ENCODE measurements at places on chromosomes 1 and 21.
A peak's percentile ranks its signal among the peaks of the same experiment; 100 is the strongest.

DNA sequence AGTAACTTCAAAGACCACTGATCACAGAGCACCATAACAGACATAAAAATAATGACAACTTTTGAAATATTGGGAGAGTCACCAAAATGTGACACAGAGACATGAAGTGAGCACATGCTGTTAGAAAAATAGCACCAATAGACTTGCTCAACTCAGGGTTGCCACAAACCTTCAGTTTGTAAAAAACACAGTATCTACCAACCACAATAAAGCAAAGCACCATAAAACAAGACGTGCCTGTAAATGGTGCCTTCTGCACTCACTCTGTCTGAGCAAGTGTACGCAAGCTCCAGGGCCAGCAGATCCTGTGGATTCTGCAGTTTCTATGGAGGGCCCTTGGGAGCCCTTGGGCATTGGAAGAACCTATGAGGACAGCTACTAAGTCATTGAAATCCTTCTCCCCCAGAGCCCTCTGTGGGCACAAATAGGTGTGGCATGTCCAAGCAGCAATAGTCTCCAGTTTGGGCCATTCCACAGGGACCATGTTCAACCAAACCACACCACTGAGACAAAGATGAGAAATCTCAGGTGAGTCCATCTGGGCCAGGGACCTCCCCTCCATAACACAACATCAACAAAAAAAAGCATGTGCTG, 116.9 kb upstream of the RAB4A start:
- DNase-seq, result no peak

- peak; percentile 37 for DNase-seq
Observed at GRCh38 chr21:29499734-29500343, 201.1 kb downstream of the BACH1 start.

DNA sequence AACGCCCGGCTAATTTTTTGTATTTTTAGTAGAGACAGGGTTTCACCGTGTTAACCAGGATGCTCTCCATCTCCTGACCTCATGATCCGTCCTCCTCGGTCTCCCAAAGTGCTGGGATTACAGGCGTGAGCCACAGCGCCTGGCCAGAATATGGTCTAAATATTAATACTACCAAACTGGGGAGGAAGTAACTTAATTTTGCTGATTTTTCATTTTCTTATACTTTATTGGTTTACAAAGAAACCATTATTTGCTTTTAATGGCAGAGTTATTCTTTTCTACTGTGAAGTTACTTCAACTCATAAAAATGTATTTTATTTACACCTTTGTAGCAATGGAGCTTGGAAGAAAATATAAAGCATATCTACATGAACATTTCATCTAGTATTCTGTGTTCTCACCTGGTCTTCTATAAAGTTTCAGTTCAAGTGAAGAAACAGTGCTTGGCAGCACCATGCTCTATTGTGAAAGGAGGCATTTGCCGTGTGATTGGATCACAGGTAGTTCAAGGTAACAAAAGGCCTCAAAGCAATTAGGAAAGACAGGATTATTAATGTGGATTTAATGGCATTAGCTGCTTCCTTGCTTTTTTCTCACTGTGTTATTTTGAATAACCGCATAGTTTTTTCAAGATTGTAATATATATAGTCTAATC, 13.6 kb downstream of the GBP1 start:
- no peak for DNase-seq

DNA sequence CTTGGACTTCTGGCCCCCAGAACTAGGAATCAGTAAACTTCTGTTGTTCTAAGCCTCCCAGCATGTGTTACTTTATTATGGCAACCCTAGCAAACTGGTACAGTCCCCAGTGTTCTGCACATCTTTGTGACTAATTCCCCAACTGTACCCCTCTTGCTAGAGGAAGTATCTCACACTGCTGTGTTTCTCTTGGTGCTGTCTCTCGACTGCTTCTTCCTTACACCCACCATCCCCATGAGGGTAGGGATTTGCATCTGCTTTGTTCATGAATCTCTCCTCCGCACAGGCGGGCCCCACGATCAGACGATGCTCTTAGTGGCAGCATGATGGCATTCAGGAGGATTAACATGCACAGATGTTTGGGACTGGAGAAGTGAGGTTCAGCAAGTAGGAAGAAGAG, 46.7 kb downstream of the CLIC6 start:
- no peak for DNase-seq

- no peak for DNase-seq
Observed at GRCh38 chr21:33058527-33058926, 11.4 kb upstream of the OLIG1 start.

- DNase-seq, result no peak
Observed at GRCh38 chr1:241787691-241788090, 60.3 kb upstream of the EXO1 start.

GRCh38 chr1:19591482-19592091, 52.5 kb upstream of the NBL1 start:
- DNase-seq, result no peak

DNA sequence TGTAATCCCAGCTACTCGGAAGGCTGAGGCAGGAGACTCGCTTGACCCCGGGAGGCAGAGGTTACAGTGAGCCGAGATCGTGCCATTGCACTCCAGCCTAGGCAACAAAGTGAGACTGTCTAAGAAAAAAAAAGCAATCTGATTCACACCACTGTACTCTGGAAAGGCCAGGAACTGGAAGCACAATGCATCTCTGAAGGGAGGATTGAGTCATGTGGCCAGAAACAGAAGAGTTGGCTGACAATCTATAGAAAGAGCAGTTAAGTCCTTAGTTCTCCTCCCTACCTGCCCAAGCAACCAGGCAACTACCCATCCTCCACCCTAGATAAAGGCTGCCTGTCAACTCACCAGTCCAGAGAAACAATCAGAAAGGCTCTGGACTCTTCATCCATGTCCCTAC, 45.9 kb downstream of the PIK3R3 start:
- DNase-seq, result peak; percentile 16

GRCh38 chr1:94275083-94275482, 37.7 kb upstream of the ARHGAP29 start:
- no peak for DNase-seq

- no peak for DNase-seq
Observed at GRCh38 chr1:116857092-116857491, 52.6 kb upstream of the PTGFRN start.

DNA sequence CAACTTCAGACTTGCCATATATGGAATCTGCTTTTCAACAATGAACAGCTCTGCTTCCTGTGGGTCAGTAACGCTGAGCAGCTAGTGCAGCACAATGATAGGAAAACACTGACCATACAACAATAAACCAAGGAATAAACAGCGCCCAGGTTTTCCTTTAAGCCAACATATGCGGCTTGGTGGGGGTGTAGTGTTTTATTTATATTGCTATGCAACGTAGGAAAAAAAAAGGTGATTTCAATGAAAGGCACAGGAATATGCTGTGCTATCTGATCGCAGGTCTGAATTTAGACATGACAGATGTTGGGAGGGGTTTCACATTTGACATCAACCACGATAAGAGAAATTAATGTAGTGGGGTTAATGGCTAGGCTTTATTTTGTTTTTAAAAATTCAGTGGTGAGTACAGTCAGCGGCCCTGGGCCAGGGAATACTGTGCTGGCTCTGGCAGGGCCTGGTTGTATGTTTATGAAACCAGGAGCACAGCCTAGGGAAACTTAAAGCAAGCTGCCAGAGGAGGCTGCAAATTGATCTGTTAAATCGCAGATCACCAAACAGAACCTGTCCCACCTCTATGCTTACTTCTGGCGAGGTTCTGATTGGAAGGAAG, 4.3 kb downstream of the TSPAN2 start:
- DNase-seq, result peak; percentile 84

DNA sequence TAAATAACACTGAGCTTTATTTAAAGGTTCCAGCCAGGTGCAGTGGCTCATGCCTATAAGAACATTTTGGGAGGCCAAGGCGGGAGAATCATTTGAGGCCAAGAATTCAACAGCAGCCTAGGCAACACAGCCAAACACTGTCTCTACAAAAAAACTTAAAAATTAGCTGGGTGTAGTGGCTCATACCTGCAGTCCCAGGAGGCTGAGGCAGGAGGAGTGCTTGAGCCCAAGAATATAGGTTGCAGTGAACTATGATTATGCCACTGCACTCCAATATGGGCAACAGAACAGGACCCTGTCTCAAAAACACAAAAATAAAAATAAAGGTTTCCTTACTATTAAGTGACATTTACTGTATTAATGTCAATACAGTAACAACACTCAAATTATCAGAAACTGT, 2.1 kb downstream of the TAF12 start:
- peak; percentile 26 for DNase-seq

DNA sequence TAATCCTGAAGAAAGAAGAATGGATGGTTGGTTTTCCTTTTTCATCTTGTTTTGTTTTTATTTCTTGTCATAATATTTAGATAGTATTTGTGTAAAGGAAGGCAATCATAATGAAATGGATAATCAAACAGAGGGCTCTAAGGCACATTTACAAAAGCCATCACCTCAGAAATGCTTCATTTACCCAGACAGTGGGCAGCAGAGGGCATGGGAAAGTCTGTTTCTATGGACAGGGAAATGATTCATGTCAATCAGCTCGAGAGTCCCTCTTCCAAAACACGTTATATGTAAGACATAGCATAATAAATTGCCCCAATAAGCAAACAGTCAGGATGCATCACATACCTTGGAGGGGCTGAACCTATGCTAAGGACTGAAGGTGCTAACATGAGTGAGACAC, 426.1 kb downstream of the PLPP3 start:
- peak; percentile 26 for DNase-seq

DNA sequence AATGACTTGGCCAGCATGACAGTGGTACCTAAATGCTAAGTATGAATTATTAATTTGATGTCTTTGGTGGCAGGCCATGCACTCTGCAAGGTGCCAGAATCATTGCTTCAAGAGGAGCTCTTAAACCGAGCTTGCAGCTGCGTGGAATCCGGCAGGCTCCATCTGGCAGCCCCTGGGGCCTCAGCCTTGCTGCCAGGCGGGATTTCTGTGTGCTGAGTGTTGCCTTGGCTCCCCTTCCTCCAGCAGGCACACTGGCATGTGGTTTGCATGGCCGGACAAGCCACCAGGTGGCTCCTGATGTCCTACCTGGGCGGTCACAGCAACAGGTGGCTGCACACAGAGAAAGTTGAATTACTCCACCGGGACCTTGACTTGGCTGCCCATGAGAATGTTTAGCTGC, 155.4 kb downstream of the URB2 start:
- no peak for DNase-seq

DNA sequence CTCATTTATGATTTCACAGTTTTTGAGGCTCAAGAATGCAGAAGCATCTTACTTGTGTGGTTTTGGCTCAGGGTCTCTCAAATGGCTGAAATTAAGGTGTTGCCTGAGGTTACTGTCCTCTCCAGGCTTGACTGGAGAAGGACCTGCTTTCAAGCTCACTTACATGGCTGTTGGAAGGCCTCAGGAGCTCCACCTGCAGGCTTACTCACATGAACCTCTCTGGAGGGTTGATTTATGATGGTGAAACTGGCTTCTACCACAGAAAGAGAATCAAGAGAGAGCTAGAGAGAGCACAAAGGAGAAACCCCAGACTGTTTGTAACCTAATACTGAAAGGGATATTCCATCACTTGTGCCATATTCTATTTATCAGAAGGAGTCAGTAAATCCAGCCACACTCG, 6.2 kb upstream of the KCNK2 start:
- peak; percentile 43 for DNase-seq

- no peak for DNase-seq
Observed at GRCh38 chr1:165080253-165080896, 276.1 kb downstream of the LMX1A start.

- DNase-seq, result no peak
Observed at GRCh38 chr1:3304246-3304645, 150.2 kb upstream of the ARHGEF16 start.

- DNase-seq, result no peak
Observed at GRCh38 chr1:205993068-205993467, 10.1 kb downstream of the RAB7B start.

- DNase-seq, result no peak
Observed at GRCh38 chr21:18252680-18253079, 8.0 kb downstream of the CHODL start.

- no peak for DNase-seq
Observed at GRCh38 chr1:175600721-175601440, 142.5 kb downstream of the TNR start.

DNA sequence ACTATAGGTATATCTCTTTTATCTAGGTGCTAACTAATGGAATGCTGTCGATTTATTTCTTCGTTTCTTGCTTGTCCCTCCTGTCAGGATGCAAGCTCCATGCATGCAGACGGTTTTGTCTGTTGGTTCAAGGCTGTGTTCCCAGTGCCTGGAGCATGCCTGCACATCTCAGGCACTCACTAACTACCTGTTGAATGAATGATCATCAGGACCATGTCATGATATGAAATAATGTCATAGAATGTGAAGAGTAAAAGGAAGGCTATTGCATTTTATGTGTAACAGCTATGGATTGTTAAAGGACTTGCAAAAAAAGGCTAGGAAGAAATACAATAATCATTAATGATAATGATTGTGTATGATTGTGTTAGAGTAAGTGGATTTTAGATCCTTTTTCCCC, 4.2 kb downstream of the GPR25 start:
- DNase-seq, result no peak

DNA sequence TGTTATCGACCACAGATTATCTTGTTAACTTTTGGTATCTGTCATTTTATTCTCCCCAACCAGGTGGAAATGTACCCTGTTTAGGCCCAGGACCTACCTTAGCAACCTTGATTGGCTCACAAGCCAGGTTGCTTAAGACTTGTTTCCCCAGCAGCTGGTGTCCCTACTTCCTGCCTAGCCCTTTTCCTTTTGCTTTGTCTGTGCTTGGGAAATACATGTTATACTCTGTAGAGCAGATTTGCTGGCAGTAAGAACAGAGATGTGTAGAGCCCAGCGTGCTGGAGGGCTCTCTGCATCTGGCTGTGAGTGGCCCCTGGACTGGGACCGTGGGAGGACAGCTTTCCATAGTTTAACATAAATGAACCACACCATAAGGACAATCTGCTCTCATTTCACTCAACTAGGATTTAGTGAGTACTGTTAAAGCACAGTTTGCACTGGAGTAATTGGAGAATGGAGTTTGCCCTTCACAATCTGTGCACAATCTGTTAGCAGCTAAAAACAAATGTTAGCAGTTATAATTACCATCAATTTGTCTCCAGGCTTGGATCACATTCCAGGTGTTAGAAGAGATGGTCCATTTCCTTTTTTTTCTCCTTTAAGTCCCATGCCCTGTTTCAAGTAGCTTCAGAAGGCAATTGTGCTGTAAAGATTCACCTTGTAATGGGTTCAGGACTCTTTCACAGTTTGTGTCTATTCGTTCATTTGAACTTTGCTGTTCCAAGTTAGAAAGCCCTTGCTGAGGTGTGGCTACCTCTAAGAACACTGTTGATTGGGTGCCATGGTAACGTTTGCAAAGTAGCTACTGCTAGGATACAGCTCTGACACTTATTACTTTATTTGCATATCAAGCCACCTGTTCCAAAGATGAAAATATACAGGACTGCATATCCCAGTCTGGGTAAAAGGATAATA, at the start of gene APOBEC4:
Gene APOBEC4, minus strand, starts transcription at position 770 of the 915 bp plus-strand sequence. CDS start 4,535 bp downstream, outside the sequence.
- DNase-seq, result peak; percentile 37

DNA sequence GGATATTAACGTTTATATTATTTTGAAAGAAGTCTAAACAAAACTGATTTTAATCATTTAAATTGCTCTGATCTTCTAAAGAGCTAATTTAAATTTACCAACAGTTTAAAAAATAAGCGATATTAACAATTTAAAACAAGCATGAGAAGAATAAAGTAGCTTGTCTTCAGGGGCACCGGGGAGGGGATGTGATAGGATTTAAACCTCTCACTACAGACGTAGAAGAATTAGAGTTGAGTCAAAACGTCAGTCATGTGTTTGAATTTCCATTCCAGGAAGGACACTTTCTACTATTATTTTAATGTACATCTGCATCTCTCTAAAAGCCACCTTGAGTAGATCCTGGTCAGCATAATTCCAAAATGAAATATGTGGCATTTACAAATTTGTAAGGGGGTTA, 58.2 kb upstream of the TPTE start:
- DNase-seq, result no peak

GRCh38 chr1:6269720-6270400, 9.0 kb upstream of the GPR153 start:
- DNase-seq, result no peak

Measured in lung microvascular endothelial cell (primary cell).